ENCODE measurements at places on chromosomes 13 and 19.

GRCh38 chr19:58535857-58536256 is 8.0 kb upstream of the TRIM28 start:
- no peak for DNase-seq

DNA sequence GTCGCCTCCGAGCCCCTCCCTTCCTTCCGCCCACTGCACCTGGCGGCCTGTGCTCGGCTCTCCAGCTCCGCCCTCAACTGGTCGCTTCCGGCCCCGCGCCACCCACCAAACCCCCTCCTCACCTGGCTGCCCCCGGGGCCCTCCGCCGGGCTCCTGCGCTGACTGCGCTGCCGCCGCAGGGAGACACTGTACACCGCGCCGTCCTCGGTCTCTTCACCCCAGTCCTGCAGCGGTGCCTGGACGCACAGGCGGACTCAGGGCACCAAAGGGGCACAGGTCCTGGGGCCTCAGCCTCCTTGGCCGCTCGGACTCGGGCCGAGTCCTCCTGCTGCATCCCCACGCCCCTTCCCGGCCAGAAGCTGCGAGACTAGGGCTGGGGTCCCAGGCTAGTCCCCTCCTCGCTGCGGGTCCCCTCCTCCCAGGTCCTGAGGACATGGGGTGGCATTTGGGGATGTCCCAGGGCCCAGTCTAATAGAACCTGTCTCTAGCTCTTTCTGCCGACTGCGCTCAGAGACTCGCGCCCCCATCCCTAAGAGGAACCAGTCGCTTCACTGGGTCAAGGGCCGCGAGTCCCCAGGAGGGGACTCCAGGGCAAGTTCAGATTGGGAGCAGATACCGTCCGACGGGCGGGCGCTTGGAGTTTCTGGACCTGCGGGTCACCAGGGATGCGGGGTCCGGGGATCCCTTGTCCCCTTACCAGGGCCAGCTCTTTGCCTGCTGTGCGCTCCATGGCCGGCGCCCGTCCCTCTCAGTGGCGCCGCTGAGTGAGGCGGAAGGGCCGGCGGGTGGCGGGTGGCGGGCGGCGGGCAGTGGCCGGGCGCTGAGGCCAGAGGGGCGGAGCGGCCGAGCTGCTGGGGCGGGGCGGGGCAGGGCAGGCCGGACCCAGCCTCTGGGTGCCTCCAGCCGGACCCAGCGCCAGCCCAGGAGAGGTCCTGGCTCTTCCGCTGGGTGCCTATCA is at the start of gene RGL3:
TSS of gene RGL3 (minus strand) at position 766 of the 958 bp plus-strand sequence. CDS start at position 730, 36 bp downstream.
- no peak for DNase-seq

- DNase-seq, result no peak
These were observed 13.1 kb downstream of the NOP53 start for GRCh38 chr19:47758443-47758804.

DNA sequence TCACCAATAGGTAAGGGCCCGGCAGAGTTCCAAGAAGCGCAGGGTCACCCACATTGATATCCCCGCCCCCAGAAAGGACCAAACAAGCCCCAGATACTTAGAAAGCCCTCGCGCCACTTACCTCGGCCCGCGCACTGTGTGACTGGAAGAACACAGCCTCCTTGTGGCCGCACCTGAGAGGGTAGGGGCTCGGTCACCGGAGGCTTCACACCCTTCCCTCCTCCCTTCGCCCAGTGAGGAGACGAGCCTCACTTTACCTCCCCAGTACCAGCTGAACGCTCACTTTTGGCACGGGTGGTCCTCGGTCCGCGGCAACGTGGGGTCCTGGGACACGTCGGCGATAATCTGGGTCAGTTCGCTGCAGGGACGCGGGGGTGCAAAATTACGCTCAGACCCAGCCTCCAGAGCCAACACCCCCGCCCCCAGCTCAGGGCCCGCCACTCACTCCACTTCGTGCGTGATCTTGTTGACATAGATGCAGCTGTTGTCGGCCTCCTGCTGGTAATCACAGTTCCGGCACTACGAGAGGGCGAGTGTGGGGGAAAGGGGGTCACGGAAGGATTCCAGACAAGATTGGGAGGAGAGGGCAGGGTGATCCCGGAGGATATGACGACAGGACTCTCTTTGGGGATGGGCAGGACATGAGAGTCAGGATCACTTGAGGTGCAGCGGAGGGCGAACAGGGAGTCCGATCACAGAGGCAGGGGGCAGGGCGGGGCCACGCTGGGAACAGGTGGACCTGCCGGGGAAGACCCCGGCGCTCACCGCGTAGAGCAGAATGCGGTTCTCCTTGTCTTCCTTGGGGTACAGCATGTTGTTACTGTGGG is 568 bp downstream of the POLR2I start:
- no peak for DNase-seq

DNA sequence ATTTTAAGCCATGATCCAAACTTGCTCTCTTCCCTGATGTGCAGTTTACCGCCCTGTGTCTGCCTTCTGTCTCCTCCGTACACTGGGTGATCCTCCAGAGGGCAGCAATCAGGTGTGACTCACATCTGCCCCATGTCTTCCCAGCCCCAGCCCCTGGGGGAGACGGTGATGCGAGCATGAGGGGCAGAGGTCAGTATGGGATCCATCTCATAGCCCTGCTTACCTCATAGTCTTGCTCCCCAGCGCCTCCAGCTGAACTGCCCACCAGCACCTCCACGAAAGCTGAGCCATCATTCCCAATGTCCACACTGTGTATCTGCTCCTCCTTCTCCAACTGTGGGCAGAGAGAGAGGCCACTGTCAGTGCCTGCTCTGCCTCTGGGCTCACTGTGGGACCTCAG is 14.6 kb downstream of the XRCC1 start:
- no peak for DNase-seq

DNA sequence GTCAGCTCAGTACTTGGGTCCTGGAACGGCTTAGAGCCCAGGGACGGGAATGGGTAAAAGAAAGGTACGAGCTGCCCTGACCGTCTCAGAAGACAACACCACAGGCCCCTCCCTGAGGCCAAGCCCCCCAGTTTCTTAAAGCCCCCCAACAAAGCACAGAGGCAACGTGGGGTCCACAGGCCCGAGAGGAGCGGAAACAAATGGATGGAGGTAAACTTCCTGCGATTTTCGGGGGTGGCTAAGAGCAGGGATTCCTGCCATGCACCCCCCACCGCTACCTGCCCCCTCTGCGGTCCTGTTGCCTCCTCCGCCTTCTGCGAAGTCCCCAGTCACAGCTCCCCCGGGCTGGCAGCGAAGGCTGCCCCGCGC is 48.2 kb downstream of the PTPRS start:
- no peak for DNase-seq

GRCh38 chr19:12800466-12800770 is 1.2 kb downstream of the PRDX2 start:
- DNase-seq, result no peak

DNA sequence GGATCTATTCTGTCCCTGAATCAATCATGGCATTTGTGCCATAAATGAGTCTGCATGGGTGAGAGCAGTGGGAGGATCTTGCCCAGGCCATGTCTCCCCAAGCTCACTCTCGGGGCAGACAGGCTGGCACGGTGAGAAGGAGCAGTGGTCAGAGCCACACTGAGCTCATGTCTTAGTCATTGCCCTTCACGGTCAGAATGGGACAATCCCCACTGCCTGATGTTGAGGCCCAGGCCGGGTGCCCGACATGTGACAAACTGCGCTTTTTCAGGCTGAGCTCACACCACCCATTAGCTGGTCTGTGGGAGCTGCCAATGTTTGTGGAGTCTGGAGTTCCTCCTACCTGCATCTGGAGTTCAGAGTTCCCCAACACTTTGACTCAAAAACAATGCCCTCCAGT is 481.9 kb downstream of the COG6 start:
- no peak for DNase-seq

DNA sequence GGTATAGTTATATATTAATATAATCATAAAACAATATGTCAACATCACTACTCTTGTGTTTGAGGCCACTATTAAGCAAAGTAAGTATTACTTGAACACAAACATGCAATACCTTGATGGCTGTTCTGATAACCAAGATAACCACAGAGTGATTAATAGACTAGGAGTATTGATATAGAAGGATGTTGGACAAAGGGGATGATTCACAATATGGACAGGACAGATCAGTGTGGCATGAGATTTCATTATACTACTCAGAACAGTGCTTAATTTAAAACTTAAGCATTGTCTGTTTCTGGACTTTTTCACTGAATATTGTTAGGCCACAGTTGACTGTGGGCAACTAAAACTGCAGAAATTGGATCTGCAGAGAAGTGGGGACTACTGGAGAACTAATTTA is 384.2 kb downstream of the SLITRK1 start:
- no peak for DNase-seq

- DNase-seq, result peak; percentile 50
These were observed 4.1 kb upstream of the CD79A start for GRCh38 chr19:41872775-41873647.

DNA sequence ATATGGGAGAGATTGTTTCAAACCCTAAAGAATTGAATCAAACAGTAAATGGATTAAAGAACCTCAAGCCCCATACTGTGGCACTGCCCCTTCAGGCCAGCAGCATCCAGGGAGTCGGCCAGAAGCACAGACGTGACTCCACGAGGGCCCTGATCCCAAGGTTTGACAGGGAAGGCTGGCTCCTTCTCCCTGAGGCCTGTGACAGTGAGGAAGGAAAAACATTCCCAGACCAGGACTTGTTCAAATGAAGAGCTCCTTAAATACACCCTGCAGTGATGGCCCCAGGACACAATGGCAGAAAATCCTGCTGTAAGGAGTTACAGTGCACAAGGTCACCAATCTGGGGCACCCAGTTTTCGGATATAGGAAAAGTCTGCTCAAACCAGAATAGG is 91.0 kb downstream of the COL4A1 start:
- DNase-seq, result no peak

GRCh38 chr13:33571618-33572017 is 246.3 kb upstream of the RFC3 start:
- no peak for DNase-seq

DNA sequence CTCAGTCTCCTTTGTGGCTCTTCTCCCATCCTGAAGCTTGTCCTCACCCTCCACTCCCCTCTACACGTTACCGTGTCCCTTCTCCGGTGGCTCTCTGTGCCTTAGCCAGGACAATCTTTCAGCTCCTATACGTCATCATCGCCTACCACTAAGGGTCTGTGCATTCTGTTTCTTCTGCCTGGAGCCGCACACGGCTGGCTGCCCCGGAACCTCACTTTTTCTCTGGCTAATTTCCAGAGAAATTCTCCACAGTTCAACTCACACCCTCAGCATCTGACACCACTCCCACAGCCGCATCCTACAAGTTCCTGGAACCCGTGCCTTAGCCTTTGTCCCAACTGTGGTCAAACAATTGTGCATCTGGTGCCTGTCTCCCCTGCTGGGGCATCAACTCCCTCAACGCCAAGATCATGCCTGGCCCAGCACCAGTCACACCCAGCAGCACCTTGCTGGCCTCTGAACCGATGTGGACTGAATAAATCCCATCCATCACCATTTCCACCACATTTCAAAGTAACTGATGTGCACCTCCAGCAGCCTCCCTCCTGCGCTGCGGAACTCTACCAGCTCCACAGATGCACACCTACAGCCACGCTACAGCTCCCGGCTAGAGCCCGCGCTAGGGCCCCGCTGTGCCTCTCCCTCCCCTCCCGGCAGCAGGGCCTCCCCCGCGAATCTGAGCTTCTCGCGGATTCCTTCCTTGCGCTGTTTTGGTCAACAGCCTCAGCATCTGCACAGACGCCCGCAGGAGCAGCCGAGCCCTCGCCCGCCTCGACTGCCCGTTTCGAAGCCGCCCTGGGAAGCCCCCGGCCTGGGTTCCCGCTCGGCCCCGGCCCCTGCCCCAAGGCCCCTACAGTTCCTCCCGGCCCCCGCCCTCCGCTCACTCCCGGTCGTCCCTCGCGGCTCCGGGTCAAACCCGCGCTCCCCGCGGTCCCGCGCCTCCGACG is 689 bp downstream of the DCUN1D2 start:
- DNase-seq, result no peak

DNA sequence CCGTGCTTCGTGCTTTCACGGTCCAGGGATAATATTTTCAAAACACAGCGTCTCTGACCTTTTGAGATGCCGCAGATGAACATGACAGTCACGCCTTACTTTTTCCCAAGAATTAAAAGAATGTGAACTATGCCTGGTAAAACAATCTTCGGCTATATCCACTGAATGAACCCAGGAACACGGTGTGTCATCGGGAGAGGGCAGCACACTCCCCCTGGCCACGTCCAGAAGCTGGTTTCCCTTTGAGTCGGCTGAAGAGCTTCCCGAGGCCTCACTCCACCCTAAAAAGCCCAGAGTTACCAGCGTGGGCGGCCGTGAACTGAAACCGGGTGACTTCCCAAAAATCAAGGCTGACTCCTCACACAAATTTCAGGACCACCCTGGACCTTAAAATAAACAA is 22.9 kb upstream of the SHISA2 start:
- no peak for DNase-seq

- peak; percentile 4 for DNase-seq
These were observed 2.5 kb downstream of the KLK10 start for GRCh38 chr19:51016798-51017683.

DNA sequence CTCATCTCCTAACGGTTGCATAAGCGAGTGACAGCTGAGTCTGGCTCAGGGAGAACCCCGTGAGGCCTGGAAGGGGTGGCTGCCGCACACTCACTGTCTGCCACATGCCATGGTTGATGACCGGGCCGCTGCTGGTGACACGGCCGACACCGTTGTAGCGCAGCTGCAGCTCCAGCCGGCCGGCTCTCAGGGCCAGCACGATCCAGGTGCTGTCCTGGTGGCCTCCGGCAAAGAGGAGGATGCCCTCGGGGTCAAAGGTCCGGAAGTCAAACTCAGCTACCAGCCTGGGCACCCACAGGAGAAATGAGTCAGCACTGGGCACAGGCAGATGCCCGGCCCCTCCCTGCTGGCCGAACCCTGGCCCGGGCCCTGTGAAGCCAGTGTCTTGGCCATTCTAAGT is 31.7 kb downstream of the GAS6 start:
- no peak for DNase-seq

GRCh38 chr13:39952249-39953233 is 297.1 kb downstream of the COG6 start:
- DNase-seq, result no peak

GRCh38 chr13:110627761-110628476 is 12.6 kb downstream of the NAXD start:
- DNase-seq, result no peak

DNA sequence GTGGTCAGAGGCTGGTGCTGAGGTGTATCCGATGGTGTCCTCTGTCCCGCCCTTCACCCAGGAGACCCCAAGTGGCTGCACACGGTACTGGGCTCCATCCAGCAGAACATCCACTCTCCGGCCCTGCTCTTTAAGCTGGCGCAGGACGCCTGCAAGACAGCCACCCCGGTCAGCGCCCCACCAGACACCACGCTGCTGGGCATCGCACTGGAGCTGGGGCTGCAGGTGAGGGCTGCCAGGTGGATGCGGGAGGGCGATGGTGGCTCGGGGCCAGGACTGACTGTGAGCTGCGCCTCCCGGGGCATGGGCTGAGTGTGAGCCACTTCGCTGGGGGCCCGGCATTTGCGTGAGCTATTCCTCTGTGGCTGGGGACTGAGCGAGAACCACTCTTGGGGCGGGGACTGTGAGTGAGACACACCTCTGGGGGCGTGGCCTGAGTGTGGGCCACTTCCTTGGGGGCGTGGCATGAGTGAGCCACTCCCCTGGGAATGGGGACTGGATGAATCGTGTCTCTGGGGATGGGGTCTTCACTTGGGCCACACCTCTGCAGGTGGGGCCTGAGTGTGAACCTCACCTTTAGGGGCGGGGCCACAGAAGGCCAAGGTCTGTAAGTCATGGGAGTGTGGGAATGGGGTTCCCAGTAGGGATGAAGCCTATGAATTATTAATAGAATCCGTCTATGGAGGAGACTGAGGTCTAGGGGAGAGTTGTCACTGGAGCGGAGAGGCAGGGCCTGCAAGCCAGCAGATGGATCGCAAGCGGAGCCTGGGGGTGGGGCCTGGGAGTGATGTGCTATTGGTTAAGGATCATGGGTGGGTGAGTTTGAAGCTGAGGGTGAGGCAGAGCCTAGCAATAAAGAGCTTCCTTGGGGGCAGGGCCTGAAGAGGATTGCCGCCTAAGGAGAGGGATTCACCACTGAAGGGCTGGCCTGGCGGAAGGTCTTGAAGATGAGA is 30.5 kb downstream of the ZSWIM4 start:
- no peak for DNase-seq
